ENCODE measurements at places on chromosomes 1 and 21.

DNA sequence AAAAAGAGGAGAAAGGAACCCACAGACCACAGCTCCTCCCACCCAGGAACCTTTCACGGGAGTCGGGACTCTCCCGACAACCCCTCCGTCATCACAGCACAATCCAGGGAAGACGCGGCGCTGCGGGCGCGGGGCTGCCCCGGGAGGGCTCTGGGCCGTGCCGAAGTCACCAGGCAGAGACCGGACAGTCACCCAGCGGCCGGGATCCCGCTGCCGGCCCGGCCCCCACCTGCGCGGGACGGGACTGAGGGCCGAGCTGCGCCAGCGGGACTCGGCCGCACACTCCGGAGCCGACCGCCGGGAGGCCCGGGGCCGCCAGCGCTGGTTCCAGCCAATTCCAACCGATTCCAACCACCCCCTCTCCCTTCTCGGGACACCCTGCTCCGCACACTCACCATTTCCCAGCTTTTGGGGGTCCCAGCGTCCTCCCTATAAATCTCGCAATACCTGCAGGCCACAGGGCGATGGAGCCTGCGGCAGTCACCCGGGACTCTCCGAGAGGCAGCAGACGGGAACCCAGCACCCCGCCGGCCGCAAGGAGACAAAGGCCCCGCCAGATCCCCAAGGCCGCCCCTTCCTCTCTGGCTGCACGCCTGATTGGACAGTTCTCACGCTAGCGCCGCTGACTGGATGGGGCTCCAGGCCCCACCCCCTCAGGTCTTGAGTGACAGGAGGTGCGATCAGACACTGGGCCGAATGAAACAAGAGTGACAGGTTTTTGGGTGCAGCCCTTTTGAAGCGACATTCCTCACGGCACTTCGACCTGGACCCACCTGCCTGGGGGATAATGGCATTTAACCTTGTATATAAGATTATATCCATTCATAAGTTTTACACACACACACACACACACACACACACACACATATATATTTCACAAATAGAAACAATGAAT, at the start of gene ZNF695:
ZNF695 (minus strand) TSS at position 547 of the 895 bp plus-strand sequence; CDS start at position 398, 149 bp downstream.
- DNase-seq = peak; percentile 97

- peak; percentile 78 for DNase-seq
Observed at GRCh38 chr1:98323906-98324358, 337.6 kb upstream of the SNX7 start.

- DNase-seq = no peak
Observed at GRCh38 chr1:244449936-244450508, 1.7 kb downstream of the ADSS2 start.

DNA sequence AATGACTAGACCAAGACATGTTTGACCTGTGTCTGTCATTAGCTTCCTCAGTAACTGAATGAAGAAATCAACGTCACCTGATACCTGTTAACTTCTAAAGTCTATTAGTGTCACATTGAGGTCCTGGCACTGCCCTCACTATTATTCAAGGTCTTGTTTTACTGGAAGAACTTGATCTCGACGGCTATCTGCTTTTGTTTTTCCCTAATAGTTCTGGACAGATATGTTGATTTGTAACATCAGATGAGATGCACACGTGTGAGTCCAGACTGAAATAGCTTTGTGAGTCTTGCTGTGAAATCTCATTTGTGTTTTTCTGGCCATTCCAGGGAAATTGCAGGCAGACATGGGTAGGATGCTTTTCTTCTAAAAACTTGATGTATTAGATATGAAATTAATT, 159.2 kb downstream of the RYR2 start:
- no peak for DNase-seq

DNA sequence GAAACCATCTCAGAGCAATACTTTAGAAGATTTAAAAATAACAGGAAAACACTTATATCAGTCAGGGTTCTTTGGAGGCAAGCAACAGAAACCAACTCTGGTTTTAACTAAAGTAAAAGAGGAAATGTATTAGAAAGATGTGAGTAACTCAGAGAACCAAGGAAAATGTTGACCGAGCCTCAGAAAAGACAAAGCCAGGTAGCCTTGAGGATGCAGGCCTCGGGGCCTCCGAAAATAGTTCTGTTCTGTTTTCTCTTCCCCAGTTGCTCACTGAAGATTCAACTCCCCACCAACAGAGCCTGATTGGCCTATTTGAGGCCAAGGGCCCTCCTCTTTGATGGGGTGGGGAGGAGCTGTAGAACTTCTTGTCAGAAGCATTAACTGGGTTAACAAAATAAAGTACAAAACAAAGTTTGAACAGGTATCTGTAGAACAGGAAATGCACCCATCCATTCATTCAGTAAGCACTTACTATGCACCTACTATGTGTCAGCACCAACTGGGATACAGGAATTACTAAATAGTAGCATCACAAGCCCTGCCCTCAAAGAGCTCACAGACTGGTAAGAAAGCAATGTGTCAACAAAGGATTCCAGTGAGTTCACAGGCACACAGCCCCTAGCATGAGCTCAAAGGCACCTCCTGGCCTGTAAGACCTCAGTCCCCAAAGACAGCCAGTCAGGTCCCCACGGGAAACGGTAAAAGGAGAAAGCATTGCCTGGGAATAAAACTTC, 12.6 kb downstream of the SLAMF8 start:
- DNase-seq = no peak

GRCh38 chr21:28541371-28542112, 451.1 kb downstream of the LTN1 start:
- no peak for DNase-seq

DNA sequence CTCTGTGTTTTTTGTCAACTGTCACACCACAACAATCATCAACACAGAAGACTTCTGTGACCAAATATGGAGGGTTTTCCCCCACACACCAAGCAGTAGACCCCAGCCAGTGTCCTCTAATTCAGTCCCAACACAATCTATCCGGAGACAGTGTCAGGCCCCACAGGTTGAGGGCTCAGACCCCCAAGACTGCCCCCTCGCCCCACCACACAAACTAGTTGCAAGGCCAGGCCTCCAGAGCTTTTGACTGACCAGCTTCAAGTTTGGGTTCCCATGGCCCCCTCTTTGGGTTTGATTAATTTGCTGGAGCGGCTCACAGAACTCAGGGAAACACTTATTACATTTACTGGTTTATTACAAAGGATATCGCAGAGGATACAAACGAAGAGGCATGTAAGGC, 37.2 kb downstream of the NEK2 start:
- DNase-seq = no peak

DNA sequence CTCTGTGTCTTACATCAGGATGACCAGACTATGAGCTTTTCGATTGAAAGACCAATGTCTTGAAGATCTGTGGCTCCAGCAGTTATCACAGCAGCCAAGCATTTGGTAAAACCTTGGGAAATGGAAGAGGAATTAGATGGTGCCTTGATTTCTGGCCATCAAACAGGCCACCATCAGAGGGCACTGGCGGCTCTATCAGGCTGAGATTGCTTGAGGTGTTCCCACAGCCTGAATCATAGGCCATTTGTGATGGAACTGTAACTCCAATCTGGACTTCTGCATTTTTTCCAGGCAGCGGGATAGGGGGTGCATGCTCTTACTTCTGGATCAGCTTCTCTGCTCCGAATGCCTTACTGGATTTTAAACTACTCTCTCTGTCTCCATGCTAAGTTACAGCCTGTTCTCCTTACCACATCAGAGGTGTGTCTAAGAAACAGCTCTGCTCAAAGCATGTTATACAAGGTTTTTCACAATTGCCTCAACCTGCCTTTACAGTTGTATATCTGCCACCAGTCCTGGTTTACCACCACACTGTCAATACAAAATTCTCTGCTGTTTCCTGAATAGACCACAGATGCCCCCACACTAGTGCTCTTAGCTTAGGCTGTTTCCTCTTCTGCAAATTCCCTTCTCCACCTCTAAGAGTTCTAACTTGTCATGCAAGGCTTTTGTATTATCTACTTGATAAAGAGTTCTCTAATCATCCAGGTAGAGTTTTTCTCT, 180.9 kb downstream of the PTGER3 start:
- no peak for DNase-seq

- DNase-seq = peak; percentile 27
Observed at GRCh38 chr21:25790122-25790877, 55.5 kb downstream of the GABPA start.

- DNase-seq = no peak
Observed at GRCh38 chr1:221204055-221204833, 325.0 kb downstream of the HLX start.

GRCh38 chr21:28776251-28776650, 216.4 kb downstream of the LTN1 start:
- peak; percentile 41 for DNase-seq
